Endothelial cell (in vitro differentiated cells): ENCODE measurements at places on chromosomes 1 and 21. TPM values are rescaled to one million over a fixed set of nuclear protein-coding genes. Genes with fewer than 3 reads are reported as not detected.
A peak's percentile ranks its signal among the peaks of the same experiment; 100 is the strongest.

Gene TBX15
- total RNA-seq, result 38.0 TPM

GRCh38 chr1:61491497-61491896 lies 233.4 kb downstream of the TM2D1 start:
- H3K36me3 ChIP-seq, result no peaks in the 10 kb centered on the region
- DNase-seq, result no peak
- H3K27me3 ChIP-seq, result peaks cover 2% of the 10 kb centered on the region
- H3K27ac ChIP-seq, result no peak overlapping the region
- H3K4me3 ChIP-seq, result no peak overlapping the region

Gene SYCP1
- not detected for total RNA-seq

DNA sequence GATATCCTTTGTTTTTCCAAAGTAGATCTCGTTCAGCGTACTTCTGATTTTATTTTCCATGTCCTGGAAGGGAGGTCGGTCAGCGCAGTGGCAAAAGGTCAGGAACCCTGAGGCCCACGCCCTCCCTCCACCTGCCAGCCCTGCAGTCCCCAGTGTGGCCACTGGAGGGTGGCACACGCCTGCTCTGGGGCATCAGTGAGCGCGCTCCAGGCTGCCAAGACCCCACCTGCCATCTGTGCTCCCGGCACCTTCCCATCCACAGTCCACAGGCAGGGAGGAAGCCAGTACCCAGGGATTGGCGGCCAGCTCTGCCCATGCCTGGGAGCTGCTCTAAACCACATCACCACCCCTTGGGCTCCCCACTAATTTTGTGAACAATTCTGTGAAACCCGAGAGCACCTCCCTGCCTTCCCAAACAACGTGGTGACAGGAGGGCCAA lies 32.3 kb downstream of the SLC66A1 start:
- no peak overlapping the region for H3K27ac ChIP-seq
- peaks cover 6% of the 10 kb centered on the region for H3K27me3 ChIP-seq
- peak; percentile 73 for DNase-seq
- H3K4me1 ChIP-seq, result no peaks in the 10 kb centered on the region
- H3K4me3 ChIP-seq, result no peak overlapping the region

Gene DCDC2B
- total RNA-seq, result not detected

- H3K27me3 ChIP-seq, result no peaks in the 10 kb centered on the region
- peaks cover 3% of the 10 kb centered on the region for H3K4me1 ChIP-seq
- H3K36me3 ChIP-seq, result no peaks in the 10 kb centered on the region
- DNase-seq, result no peak
- no peak overlapping the region for H3K4me3 ChIP-seq
Measured at GRCh38 chr1:52253421-52253820, 111.5 kb downstream of the ZFYVE9 start.

- H3K27me3 ChIP-seq, result peaks cover 7% of the 10 kb centered on the region
- no peaks in the 10 kb centered on the region for H3K36me3 ChIP-seq
- H3K4me3 ChIP-seq, result no peak overlapping the region
- H3K4me1 ChIP-seq, result no peaks in the 10 kb centered on the region
- DNase-seq, result no peak
Measured at GRCh38 chr21:38267136-38267755, 10.5 kb downstream of the KCNJ15 start.

GRCh38 chr1:67740543-67740942 lies 55.5 kb downstream of the GADD45A start:
- H3K36me3 ChIP-seq, result no peaks in the 10 kb centered on the region
- no peak overlapping the region for H3K27ac ChIP-seq
- H3K27me3 ChIP-seq, result peaks cover 2% of the 10 kb centered on the region
- H3K4me1 ChIP-seq, result peaks cover 17% of the 10 kb centered on the region
- DNase-seq, result no peak

Gene KCNC4
- 37.4 TPM for total RNA-seq

DNA sequence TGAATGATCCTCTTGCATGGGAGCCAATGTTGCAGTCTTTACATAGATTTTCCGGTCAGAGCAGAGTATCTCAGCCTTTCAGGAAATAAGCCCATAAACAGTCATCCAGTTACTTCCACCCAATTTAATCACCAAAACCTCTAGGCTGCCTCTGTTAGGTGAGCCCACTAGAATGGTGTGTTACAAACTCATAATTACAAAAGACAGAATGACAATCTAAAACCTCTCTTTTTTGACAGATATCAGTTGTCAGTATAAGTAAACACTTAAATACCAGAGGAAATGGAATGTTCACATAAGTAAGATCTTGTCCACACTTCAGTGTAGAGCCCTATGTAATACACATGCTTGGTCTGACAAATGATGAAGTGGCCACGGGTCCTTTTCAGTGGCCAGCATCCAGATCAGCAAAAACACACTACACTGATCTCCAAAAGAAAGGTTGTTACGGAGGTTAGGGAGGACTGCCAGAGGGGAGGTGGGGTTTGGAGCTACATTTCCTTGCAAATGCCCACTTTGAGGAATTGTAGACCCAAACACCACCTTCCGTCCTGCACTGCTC lies 71.3 kb upstream of the FBXO28 start:
- H3K27me3 ChIP-seq, result no peaks in the 10 kb centered on the region
- no peak overlapping the region for H3K4me3 ChIP-seq
- H3K4me1 ChIP-seq, result peaks cover 5% of the 10 kb centered on the region
- DNase-seq, result no peak
- no peaks in the 10 kb centered on the region for H3K36me3 ChIP-seq

DNA sequence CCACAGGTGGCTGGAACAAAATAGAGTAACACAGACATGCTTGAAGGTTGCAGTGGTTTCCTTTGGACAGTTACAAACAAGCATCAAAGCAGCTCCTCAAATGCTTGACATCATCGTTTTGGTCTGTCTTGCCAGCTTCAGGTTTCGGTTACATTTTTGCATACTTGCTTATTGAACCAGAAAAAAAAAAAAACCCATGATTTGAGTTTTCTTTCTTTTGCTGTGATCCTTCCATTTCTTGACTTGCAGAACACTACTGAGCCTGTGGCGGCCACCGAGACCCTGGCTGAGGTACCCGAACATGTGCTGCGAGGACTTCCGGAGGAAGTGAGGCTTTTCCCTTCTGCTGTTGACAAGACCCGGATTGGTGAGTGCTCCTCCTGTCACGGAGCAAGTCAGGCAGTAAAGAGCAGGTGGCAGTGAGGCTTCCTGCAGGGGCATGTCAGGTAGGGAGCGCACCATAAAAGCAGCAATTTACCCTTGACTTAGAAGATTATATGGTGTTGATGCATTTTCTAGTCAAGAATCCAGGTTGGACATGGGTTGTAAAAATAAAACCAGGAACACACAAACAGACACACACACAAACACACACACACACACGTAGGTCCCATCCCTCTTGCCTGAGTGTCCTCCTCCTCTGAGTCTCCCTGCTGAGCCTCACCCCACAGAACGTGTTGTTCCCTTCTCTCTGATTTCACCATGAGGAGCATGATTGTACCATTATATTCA lies 30.9 kb downstream of the PRDM2 start:
- no peak for DNase-seq

GRCh38 chr1:27021354-27022031 lies 8.8 kb upstream of the TENT5B start:
- DNase-seq, result no peak
- peaks cover 22% of the 10 kb centered on the region for H3K4me1 ChIP-seq
- H3K27me3 ChIP-seq, result peaks cover 4% of the 10 kb centered on the region
- H3K4me3 ChIP-seq, result peak overlapping the region; percentile 4

Gene PLPPR5
- total RNA-seq, result 1.1 TPM

Gene KLHDC7A
- not detected for total RNA-seq

Gene DNM3
- total RNA-seq, result 7.7 TPM

DNA sequence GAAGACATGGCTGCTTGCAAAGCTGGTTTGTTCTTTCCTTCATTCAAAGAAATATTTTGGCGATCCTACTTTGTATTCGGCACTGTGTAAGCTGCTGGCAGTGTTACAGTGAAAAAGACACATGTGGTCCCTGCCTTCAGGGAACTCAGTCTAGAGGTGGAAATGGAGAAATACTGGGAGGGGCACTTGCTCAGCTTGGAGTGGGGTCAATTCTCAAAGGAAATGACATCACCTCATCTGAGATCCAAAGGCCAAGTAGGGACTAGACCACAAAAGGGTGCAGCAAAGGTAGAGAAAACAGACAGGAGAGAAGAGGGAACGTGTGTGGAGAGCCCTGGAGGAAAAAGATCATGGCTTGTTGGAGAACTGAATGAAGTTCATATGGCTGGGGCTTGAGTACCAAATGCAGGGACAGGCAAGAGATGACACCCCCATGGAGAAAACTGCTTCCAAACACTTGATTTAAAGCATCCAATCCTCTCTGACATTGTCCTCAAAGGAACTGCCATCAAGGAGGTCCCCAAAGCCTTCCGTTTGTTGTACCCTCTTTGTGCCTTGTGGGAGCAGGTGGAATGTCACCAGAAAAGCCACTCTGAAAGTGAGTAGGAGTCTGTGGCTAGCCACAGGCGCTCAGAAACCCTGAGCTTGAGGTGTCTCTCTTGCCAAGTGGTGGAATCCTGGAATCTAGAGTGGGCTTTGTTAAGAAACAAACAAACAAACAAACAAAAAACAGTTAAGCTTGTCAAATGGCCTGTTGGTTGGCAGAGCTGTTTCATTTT lies 48.3 kb upstream of the TDRD10 start:
- H3K4me1 ChIP-seq, result peaks cover 5% of the 10 kb centered on the region
- H3K27me3 ChIP-seq, result peaks cover 4% of the 10 kb centered on the region
- no peak overlapping the region for H3K27ac ChIP-seq
- peaks cover 3% of the 10 kb centered on the region for H3K36me3 ChIP-seq
- DNase-seq, result no peak

DNA sequence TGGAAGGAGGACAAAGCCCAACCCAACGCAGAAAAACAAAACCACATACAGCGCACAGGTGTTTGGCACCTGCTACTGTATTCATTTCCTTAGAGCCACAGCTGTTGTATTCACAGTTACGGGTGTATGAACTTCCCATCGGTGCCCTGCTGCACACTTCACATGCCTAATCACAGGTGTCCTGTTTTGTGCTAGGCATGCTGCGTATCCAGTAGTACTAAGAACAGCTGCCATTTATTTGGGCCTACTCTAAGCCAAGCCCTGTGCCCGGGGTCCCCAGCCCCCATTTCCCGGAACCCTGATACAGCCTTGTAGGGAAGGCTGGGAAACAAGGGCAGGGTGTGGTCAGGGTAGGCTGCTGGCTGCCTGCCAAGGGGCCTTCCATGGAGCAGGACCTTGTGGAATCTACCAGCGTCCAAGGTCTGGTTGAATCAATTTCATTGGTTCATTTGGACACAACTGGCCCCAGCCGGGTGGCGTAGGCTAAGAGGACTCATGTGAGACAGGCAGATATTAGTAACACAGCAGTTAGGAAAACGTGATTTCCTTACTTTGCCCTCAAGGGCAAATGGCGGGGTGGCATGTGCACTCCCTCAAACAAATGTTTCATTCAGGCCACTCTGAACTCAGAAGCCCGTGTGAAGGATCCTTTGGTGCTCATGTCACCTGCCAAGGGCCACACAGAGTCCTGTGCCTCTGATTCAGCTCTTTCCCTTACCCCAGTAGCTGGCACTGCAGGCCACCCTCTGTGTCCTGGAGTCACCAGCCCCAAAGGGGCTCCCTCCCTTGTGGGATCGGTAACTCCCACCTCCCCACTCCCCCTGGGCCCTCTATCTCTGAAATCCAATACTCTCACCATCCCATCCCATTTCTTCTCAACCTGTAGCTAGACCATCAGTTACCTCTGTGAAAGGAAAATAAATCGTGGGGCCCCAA lies 986 bp upstream of the RNF186 start:
- no peak overlapping the region for H3K27ac ChIP-seq
- H3K27me3 ChIP-seq, result peaks cover 1% of the 10 kb centered on the region
- no peak overlapping the region for H3K4me3 ChIP-seq
- no peaks in the 10 kb centered on the region for H3K36me3 ChIP-seq
- no peak for DNase-seq
- peaks cover 15% of the 10 kb centered on the region for H3K4me1 ChIP-seq

Gene FCRLA
- total RNA-seq, result not detected

DNA sequence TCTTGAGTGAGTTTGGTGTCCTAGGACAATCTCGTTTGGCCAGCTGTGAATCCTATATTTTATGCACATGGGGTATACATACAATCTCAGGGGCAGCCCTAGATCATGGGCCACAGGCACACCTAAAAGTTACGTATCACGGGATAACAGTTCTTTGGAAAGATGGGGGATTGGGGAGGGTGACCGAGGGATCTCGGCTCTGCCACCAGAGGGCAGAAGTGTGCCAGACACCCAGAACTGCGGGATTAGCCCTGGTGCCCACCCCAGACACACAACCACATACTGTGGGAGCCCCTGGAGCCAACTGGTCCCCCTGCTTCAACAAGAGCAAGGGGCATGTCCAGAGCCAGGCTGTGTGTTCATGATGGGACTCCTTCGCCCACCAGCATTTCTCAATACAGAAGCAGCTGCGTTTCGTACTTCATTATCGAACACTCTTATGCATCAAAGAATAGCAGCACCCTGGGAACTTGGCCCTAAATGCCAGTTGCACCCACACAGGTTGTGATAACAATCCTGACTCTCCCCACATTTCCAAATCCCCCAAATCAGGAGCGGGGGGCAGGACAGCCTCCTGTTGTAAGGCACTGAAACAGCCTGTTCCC lies 37.4 kb downstream of the TMCO4 start:
- DNase-seq, result peak; percentile 70
- H3K36me3 ChIP-seq, result no peaks in the 10 kb centered on the region
- no peak overlapping the region for H3K27ac ChIP-seq
- peaks cover 15% of the 10 kb centered on the region for H3K4me1 ChIP-seq
- H3K27me3 ChIP-seq, result peaks cover 3% of the 10 kb centered on the region

Gene CR1L
- 48.0 TPM for total RNA-seq

DNA sequence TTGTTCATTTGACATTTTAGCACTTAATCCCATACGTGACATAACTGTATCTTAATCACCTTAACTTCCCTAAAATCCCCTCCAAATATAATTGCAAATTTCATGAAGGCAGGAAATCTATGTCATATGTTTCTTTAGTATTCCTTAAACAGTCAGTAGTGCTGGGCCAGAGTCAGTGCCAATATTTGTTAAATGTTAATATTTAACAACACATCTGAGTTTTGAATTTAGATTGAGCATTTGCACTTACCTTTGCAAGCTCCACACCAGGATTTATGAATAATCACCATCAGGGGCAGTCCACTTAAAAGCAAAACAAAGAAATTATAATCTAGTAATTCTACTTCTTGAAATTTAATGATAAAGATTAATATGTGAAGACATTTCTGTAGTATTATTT lies 5.3 kb downstream of the KTI12 start:
- no peak for DNase-seq
- no peak overlapping the region for H3K4me3 ChIP-seq
- no peak overlapping the region for H3K27ac ChIP-seq
- peaks cover 12% of the 10 kb centered on the region for H3K36me3 ChIP-seq
- peaks cover 2% of the 10 kb centered on the region for H3K27me3 ChIP-seq
- H3K4me1 ChIP-seq, result peaks cover 20% of the 10 kb centered on the region

DNA sequence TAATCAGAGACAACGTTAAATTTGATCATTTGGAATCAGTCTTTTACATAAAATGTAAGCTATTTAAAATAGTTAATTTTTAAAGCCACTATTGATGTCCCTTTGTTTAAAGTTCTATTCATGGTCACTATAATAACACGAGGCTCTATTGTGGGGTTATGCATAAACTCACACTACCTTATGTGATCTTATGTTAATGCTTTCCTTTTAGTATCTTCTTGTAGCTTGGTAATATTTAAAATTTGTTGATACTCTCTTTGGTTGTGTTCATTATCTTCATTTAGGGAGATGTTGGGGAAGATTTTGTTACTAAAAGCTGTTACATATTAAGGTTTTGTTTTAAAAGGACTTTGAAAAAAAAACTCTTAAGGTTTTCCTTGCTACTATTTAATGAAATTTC lies 1.2 kb downstream of the B3GALT2 start:
- no peak overlapping the region for H3K27ac ChIP-seq
- H3K4me3 ChIP-seq, result no peak overlapping the region
- no peaks in the 10 kb centered on the region for H3K27me3 ChIP-seq
- H3K4me1 ChIP-seq, result peaks cover 3% of the 10 kb centered on the region
- DNase-seq, result no peak
- no peaks in the 10 kb centered on the region for H3K36me3 ChIP-seq

- peaks cover 14% of the 10 kb centered on the region for H3K4me1 ChIP-seq
- H3K36me3 ChIP-seq, result no peaks in the 10 kb centered on the region
- H3K27me3 ChIP-seq, result peaks cover 2% of the 10 kb centered on the region
- H3K27ac ChIP-seq, result peak overlapping the region; percentile 90
Measured at GRCh38 chr1:150537732-150538684, 11.2 kb upstream of the ADAMTSL4 start.
